Activated naive CD4-positive, alpha-beta T cell (primary cell): ENCODE measurements at places on chromosomes 4 and X.

DNA sequence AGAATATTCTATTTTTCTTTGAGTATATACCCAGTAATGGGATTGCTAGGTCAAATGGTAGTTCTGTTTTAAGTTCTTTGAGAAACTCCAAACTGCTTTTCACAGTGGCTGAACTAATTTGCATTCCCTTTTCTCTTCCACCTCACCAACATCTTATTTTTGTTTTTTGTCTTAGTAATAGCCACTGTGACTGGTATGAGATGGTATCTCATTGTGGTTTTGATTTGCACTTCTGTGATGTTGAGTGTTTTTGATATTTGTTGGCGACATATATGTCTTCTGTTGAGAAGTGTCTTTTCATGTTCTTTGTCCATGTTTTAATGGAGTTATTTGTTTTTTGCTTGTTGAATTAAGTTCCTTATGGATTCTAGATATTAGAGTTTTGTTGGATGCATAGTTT is 24.4 kb downstream of the AIMP1 start:
- DNase-seq, result no peak

DNA sequence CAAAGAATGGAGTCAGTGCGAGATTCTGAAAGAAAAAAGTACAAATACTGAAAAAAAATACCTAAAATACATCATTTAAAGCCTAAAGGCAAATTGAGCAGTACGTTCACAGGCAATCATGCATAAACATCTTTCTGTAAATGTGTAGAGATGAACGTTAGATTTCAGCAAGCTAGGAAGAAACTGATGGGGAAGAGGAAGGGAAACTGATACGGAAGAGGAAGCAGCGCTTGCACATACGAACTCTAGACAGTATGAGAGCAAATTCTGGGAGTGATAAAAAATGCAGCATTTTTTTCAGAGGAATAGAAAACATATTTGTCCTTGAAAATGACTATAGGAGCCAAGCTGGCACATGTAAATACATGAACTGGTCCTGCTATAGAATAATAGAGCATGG is 9.4 kb downstream of the ANKRD50 start:
- DNase-seq, result no peak

GRCh38 chr4:74615411-74615810 is 170.5 kb downstream of the AREG start:
- no peak for DNase-seq

DNA sequence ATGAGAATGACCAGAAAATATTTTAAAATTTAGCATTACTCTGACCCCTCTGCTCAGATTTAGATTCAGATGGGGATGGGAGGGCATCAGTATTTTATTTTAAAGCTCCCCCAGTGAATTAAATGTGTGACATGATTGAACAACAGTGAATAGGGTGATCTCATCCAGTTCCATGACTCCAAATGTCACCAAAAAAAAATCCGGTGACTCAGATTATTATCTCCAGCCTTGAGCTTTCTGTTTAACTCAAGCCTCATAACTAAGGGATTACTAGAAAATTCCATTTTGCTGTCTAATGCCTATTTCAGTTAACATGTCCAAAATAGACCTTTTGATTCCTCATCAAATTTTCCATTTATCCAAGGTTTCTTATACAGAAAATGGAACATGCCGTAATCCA is 121.8 kb upstream of the TMEM47 start:
- no peak for DNase-seq

- no peak for DNase-seq
Measured at GRCh38 chr4:41196633-41197332, 17.6 kb downstream of the APBB2 start.

- no peak for DNase-seq
Measured at GRCh38 chr4:46389301-46389775, 590 bp downstream of the GABRA2 start.

DNA sequence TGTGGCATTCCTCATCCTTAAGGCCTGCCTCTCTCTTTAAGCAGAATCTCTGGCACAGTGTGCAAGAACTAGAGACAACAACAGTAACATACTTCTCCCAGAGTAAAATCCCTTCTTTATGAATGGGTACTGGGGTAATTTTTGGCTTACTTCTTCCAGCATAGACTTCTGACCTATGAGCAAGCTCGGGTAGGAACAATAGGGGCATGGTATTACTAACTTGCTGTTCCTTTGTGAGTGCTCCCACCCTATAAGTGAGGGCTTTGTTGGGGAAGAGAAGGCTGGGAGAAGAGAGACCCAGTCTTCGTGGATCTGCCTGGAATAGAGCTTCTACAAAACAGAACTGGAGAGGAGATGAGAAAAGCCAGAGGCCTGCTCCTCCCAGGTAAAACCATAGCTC is 30.2 kb downstream of the CLDN2 start:
- no peak for DNase-seq
